ENCODE measurements at places on chromosomes 1 and 21.

DNA sequence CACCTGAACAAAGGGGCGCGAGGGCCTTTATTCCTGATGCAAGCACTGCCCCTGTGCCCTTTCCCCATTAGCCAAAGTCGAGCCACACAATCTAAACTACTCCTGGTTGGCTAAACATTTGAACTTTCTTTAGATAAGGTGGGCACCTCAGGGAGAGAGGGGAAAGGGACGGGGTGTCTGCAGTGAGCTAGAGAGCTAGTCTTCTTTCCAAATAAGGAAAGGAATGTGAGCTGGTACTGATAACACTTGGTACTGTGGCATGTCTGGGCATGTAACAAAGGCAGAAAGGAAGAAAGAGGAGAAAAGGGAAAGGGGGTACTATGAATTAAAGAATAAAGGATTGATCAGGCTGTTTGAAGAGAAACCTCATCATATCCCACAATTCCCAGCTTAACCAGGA, 62.8 kb downstream of the OVGP1 start:
- DNase-seq, result no peak

- peak; percentile 57 for DNase-seq
Observed at GRCh38 chr21:28884481-28884880, 108.2 kb downstream of the LTN1 start.

GRCh38 chr21:38486221-38486620, 12.1 kb downstream of the ERG start:
- no peak for DNase-seq

GRCh38 chr1:221612047-221612777, 129.7 kb downstream of the DUSP10 start:
- DNase-seq, result no peak
